ENCODE measurements at places on chromosomes 7 and 10.

- DNase-seq = peak; percentile 79
These were observed 1.4 kb downstream of the MYO1G start for GRCh38 chr7:44977304-44977958.

GRCh38 chr7:151786936-151787335, 90.0 kb downstream of the PRKAG2 start:
- DNase-seq = no peak

DNA sequence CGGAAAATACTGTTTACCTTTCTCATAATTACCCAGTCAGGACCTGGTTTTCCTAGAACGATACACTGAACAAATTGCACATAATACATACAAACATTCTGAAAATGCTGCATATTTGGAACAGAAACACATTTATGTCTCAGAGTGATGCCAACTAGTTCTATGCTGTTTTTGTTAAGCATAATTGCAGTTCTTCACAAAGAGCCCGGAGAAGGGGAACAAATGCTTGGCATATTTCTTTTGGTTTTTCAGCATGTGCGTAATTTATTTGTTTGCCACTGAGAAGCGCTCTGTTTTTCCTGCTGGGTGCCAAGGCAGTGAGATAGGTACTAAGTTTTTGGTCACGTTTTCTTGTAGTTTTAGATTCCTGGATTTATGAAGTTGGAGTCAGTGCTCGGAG, 181.0 kb upstream of the MDFIC start:
- no peak for DNase-seq

DNA sequence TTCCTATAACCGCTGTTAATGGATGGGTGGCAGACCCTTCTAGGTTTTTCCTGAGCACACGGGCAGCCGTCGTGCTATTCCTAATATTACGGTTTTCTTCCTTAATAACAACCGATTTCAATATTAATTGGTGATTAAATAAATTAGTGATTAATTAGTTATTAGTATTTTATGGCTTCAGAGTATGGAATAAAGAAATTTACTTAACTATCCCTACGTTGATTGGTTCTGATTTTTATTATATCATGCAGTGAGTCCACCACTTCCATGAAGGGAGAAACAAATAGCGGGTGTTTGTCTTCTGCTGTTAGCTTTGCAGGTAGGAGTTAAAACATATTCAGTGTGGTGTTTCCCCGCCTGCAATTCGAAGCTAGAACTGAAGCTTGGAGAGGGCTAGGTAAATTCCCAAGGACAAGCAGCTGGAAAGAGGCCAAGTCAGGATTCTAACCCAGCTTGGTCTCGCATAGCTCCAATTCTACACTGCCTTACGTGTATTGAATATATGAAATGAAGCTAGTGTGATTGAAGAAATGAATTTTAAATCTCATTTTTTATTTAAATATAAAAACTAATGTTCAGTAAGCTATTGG, 928 bp upstream of the CSTF2T start:
- no peak for DNase-seq

DNA sequence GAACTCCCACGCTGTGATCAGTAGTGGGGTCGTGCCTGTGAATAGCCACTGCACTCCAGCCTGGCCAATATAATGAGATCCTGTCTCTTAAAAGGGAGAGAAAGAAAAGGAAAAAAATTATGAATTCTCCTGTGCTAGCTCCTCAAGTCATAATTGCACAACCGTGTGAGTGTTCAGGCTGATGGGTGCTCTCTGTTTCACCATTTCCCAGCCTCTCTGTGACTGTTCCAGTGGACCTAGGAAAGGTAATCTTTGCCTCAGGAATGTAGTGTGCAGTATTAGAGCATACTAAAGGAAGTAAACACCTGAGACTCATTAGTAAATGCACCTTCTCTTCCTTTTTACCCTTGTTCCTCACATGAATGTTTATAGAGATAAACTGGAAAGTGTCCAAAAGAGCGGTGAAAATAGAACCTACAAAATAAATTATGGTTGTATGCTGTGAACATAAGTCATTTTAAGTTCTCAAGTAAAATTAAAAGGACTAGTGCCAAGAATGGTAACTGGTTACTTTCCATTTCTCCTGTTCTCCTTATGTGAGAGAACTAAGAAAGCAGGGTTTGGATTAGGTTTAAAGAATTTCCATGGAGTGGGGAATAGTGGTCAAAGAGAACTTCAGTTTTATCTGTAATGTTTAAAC, 42.7 kb downstream of the INPP5F start:
- DNase-seq = no peak

- no peak for DNase-seq
These were observed 70.4 kb downstream of the GPR158 start for GRCh38 chr10:25245165-25245564.

DNA sequence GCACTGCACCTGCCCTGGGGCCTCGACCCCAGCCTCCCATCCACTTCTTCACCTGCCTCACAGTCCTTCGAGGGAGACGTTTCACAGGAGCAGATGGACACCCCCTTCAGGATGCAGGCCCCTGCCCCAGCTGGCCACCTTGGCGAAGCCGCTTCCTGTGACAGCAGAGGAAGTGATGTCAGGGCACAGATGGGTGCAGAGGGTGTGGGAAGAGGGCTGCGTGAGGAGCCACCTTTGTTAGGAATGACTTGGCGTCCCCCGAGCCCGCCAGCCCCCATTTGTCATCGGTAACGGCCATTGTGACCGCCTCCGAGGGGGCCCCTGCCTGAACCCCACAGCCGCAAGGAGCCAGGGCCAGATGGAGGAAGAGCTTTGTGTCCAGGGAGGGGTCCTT, 47.4 kb upstream of the SLC29A3 start:
- DNase-seq = no peak

- no peak for DNase-seq
These were observed 261.6 kb downstream of the CELF2 start for GRCh38 chr10:11279314-11279713.

GRCh38 chr10:83023662-83024061, 1115.6 kb upstream of the GHITM start:
- DNase-seq = no peak

DNA sequence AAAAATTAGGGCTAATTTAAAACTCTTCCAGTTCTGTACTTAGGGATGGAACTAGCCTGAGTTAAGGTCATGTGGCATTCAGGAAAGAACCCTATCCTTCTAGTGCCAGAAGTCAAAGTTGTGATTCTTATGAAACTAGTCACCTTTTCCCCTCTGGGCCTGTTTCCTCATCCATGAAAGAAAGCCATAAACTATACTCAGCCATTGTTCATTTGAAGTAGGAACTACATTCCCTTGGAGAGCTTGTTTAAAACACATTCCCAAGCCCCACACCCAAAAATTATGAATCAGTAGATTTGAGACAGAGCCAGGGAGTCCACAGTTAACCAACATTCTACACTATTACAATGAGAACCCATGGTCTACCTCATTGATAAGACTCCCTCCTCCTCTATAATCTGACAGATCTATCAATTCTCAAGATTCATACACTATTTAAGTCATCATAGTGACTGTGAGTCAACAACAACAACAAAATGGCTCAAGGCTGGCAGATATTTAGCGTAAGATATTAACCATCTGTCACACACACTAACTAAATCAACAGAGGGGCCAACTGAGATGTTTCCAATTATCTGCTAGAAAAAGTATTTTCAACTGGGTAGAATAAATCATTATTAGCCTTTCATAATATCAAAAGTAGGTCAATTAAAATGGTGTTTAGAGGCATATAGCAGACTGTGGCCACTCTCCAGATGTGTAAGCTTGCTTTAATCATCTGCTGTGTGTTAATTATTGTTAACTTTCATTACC, 102.3 kb downstream of the SLC25A13 start:
- DNase-seq = no peak

GRCh38 chr10:8235253-8236027, 181.0 kb downstream of the GATA3 start:
- DNase-seq = no peak

GRCh38 chr7:32256811-32257210, 186.6 kb upstream of the PDE1C start:
- DNase-seq = no peak

DNA sequence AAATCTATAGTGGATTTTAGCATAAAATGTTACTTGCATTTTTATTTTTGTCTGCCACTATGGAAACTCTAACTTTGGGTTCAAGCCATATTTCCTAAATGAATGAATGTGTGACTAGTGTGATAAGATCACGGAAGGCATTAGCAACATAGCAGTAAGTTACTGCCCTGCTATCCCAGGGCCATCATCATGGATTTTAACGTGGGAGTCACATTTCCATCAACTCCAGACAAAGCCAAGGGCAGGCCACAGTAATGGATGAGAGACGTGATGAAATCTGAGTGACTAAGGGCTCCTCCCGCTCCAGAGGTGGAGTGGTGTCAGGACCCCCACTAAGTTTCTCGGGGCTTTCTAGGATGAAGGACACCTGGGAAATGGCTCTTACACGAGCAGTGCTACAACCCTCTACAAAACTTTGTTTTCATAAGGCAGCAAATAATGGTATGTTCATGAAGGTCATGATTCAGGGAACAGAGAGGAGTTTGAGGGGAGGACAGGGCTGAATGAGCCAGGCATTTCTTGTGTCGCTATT, 34.3 kb downstream of the C10orf120 start:
- DNase-seq = no peak

DNA sequence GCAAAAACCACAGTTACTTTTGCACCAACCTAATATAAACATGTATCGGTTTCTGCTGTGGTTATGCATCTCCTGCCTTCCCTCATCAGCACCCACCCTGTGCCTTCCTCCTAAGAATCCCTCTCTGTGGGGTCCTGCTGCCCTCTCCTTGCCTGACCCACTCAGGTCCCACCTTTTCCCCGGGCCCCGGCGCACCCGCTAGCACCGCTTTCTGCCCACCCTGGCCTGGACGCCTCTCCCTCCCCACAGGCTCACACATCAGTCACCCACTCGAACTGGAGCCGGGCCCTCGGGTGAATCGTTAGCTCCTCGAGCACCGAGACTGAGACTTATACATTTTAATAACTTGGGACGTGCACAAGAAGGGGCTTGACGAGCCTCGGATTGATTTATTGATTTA, 110.5 kb downstream of the ADARB2 start:
- DNase-seq = no peak

GRCh38 chr10:91247360-91248111, 27.1 kb downstream of the PCGF5 start:
- no peak for DNase-seq

- DNase-seq = no peak
These were observed 15.9 kb upstream of the TMEM72 start for GRCh38 chr10:44895280-44895679.

DNA sequence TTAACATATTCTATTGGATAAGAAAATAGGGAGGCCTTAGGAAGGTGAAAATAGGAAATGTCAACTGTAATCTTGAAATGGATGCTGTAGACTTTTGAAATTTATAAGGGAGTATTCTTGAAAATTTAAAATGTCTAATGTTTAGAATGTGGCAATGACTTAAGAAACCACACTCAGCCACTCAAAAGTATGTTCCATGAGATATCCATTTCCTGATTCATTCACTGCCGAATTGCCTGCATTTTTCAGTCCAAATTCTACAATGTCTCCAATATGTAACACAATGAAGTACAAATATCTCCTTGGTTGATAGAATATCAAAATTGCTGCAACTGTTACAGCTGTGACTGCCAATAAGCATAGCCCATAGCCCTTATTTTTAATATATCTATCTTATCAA, 25.9 kb downstream of the PRKG1 start:
- no peak for DNase-seq

- DNase-seq = no peak
These were observed 7.2 kb upstream of the C1GALT1 start for GRCh38 chr7:7175075-7175695.

- DNase-seq = no peak
These were observed 562.9 kb downstream of the GFRA1 start for GRCh38 chr10:115710136-115710535.

GRCh38 chr10:117476716-117477115, 65.8 kb upstream of the EMX2 start:
- no peak for DNase-seq

- no peak for DNase-seq
These were observed 221.8 kb downstream of the HPSE2 start for GRCh38 chr10:99013885-99014284.

DNA sequence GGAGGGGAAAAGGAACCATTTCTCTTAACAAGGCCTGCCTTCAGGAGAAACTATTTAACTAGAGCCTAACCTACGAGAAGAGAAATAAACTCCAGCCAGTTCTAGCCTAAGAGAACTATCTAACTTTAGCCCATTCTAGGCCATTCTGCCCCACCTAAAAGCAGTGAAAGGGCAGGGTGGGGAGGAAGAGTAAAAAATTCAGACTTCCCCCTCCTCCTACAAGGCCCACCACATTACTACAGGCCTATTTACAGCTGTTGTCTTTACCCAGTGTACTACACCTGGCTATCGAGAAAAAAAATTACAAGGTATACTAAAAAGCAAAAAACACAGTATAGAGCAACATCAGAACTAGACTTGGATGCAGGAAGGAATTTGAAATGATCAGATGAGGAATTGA, 93.0 kb downstream of the KMT2C start:
- DNase-seq = no peak

DNA sequence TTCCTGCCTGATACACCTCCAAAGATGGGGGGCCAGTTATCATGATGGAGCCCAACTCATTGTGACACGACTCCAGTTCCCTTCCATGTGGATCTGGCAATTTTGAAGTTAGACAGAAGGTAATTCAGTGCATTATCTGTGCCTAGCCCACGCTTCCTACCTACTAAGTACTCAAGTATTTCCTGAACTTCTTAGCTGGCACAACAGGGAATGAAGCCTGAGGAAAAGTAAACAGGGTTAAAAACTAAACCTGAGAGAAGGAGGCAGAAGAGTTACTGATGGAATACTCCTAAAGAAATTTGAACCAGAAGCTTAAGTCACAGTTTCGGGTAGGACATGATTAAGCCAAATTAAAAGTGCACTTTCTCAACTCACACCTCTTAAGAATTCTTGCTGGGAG, 1.1 kb upstream of the SEC31B start:
- no peak for DNase-seq

DNA sequence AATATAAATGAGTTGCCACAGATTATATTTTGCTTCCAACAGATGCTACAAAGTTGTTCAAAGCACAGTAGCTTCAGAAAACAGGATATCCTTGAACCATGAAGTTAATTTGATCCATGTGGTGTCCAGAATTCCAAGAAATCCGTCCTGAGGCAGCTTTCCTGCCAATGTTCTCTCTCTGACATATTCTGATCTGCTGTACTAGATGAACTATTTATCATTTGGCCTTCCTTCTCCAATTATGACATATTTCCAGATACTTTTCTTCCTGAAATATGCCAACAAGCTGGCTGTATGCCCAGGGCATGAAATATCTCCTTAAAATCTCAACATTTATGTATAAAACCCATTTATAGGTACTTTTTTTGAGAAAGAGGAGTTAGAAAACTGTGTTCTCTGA, 141.1 kb downstream of the SPAG6 start:
- DNase-seq = no peak

DNA sequence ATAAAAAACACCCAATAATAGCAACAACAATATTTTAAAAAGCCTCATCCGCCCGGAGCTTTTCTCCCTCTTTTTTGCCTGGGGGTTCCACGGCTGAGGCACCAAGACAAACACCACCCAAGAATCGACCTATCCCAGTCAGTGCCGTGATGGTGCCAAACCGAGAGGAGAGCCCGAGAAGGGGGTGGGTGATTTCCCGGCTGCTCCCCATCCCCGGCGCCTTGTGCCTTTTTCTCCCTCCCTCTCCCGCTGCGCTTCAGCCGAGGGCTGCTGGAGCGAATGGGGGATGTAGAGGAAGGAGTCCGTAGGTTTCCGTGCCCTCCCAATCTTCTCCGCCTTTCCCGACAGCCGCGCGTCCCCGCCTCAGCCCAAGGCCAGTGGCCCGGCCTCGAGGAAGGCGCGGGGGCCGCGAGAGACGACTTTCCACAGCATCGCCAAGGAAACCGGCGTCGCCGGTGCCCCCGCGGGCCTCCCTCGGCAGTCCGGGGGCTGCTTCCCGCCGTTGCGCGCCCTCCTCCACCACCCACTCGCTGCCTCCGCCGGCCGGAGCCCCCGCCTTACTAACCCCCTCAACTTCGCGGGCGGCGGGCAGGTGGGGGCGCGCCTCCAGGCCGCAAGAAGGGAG, 1.3 kb downstream of the EGR2 start:
- no peak for DNase-seq

Measured in activated T-cell treated with anti-CD3 and anti-CD28 coated beads for 48 hours (primary cell).